ENCODE measurements at places on chromosomes 12 and 14. TPM values are rescaled to one million over a fixed set of nuclear protein-coding genes. Genes with fewer than 3 reads are reported as not detected.
A peak's percentile ranks its signal among the peaks of the same experiment; 100 is the strongest.

DNA sequence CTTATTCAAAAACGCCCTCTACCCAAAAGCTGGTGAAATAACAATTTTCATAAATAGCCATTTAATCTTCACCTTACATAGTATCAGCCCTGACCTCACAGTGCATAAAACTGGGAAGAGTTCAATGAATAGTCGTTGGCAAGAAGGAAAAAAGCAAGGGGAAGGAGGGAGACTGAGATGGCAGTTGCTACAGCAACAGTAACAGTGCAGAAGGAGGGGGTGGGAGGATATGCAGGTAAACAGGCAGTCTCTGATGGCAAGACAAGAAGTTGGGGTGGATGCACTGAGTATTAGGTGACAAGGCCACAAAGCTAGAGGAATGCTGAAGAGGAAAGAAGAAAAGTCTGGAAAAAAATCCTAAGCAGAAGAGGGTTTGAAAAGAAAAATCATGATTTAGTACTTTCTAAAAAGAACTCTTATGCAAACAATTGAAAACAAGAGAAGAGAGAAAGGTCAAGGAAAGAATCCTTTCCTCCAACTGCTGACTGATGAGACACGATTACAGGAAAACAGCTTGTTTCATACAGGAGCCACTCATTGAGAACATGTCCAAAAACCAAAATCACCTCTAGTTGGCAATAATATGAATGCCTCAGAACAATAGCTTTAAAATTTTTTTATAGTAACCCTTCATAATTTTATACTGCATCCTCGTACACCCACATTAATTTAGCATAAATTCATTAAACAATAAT is 56.0 kb downstream of the DCAF5 start:
- no peak overlapping the region for H3K4me3 ChIP-seq
- peaks cover 13% of the 10 kb centered on the region for H3K4me1 ChIP-seq
- no peak for DNase-seq
- H3K27me3 ChIP-seq: no peaks in the 10 kb centered on the region

DNA sequence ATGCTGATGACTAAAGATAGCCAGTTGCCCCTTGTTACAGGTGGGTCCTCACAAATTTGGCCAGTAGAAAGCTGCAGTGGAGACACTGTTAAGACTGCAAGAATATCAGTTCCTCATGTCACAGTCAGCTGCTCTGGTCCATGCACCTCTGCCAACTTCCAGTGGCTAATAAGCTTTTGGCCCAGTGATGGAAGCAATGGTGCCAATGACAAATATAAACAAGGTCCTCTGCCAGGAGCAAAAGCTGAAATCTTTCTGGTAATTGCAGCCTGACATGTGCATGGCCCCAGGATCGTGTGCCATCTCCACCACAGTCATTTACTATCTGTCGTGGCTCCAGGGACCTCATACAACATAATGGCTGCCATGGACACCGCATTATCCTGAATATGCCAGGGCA is 85.4 kb upstream of the TMEM260 start:
- no peaks in the 10 kb centered on the region for H3K4me1 ChIP-seq
- no peak overlapping the region for H3K27ac ChIP-seq
- peaks cover 39% of the 10 kb centered on the region for H3K27me3 ChIP-seq
- H3K4me3 ChIP-seq: no peak overlapping the region
- DNase-seq: no peak
- H3K36me3 ChIP-seq: no peaks in the 10 kb centered on the region

- H3K4me1 ChIP-seq: peaks cover 24% of the 10 kb centered on the region
- H3K4me3 ChIP-seq: no peak overlapping the region
- H3K36me3 ChIP-seq: peaks cover 2% of the 10 kb centered on the region
- H3K27ac ChIP-seq: peak overlapping the region; percentile 37
- H3K27me3 ChIP-seq: no peaks in the 10 kb centered on the region
These were observed 115.2 kb upstream of the ARHGAP5 start for GRCh38 chr14:31961896-31962295.

ZNF10 gene
- 26.0 TPM for total RNA-seq

ASCL1 gene
- not detected for total RNA-seq
